ENCODE measurements at places on chromosomes 7 and 10.

DNA sequence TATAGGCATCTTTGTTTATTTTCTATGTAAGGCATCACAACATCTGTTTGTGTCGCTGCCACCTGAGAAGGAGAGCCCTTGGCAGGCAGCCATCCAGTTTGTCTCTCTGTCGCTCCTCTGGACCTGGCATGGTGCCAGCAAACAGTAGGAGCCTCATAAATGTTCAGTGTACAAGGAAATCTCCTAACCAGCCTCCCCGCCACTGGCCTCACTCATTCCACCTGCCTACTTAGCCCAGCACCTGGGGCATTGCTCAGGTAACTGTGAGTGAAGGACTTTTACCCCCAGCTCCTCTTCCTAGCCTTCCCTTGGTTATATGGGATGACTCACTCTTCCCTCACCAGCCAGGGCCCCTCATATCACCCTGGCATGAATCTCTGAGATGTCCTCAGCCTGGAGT lies 61.7 kb upstream of the NPTX2 start:
- no peak for DNase-seq

DNA sequence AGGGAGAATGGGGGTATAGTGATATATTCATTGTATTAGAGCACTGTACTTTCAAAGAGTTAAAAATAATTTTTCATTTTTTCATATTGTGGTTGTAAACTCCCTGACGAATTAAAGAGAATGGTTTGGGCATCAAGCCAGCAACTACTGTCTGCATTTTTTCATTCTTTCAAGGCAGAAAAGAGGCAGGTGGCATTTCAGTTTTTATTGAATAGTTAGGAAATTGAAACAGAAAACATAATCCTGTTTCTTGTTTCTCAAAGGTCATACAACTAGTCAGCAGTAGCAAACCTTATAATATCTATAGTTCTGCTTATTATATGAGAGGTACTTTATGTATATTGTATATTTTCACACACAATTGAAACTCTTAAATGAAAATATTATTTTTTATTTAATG lies 303.9 kb upstream of the KCND2 start:
- DNase-seq = no peak

- no peak for DNase-seq
Observed at GRCh38 chr7:118452128-118452527, 227.6 kb downstream of the ANKRD7 start.

- no peak for DNase-seq
Observed at GRCh38 chr7:19089378-19089777, 28.1 kb downstream of the TWIST1 start.

- no peak for DNase-seq
Observed at GRCh38 chr7:55983537-55983936, 19.2 kb downstream of the NIPSNAP2 start.

- peak; percentile 83 for DNase-seq
Observed at GRCh38 chr10:94279835-94280709, 82.7 kb downstream of the NOC3L start.

DNA sequence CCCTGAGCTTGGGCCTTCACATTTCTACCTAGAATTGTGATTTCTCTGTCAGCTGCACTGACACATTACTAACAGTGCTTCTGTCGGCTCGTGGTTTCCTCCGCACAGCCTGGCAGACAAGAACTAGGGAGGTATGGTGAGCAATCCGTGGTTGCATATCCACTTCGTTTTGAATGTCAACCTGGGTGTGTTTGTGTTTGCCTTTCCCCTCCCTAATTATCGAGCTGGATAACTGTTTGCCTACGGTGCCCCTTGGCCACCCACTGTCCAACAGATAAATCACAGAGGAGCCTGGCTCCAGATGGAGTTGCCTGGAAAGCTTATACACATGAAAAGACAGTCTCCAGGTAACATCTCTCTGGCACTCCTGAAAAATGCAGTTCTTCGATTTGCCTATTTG lies 228.8 kb downstream of the TRIL start:
- no peak for DNase-seq

- no peak for DNase-seq
Observed at GRCh38 chr7:137951700-137952425, 50.0 kb downstream of the CREB3L2 start.

Measured in hematopoietic multipotent progenitor cell treated with erythropoietin and hydrocortisone succinate and interleukin-3 and kit ligand, for 6 days (in vitro differentiated cells).